ENCODE measurements at places on chromosomes 5 and 9.

GRCh38 chr5:136023958-136024541 is 4.7 kb upstream of the TGFBI start:
- DNase-seq = peak; percentile 76

DNA sequence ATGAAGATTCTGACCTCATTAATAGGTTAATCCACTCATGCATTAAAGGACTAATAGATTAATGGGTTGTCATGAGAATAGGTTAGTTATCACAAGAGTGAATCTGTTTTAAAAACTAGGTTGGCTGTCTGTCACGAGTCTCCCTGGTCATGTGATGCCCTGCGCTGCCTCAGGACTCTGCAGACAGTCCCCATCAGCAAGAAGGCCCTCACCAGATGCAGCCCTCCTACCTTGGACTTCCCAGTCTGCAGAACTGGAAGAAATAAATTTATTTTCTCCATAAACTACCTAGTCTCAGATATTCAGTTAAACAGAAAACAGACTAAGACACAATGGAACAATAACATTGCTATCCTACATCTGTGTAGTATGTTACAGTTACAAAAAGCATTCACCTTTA is 227.4 kb downstream of the ASTN2 start:
- no peak for DNase-seq

DNA sequence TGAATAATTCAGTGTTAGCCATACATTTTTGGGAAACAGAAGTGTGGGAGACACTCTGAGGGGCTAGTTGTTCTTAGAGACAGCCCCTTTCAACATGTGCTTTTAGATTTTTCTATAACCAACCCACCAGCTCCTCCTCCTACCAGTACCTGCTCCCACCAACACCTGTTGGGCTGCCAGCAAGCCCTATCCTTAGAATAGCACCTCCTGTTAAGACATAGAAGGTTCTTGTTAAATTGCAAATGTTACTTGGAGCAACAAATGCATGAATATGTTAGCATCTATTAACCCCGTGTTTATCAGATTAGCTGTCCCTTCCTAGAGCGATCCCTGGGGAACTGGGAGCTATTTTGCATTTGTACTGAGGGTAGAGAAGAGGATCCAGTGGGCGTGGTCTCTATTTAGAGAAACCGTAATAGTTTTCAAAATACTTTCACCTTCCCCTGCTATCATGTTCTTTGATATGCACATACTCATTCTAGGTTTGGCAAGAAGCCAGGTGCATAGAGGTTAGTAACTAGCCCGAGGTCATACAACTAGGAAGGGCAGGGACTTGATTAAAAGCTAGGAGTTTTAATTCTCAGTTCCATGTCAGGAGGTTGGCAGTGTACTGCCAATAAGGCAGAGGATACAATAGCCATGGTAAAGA is 334.4 kb downstream of the KCTD16 start:
- peak; percentile 22 for DNase-seq

GRCh38 chr5:2906302-2907090 is 155.0 kb upstream of the IRX2 start:
- no peak for DNase-seq

DNA sequence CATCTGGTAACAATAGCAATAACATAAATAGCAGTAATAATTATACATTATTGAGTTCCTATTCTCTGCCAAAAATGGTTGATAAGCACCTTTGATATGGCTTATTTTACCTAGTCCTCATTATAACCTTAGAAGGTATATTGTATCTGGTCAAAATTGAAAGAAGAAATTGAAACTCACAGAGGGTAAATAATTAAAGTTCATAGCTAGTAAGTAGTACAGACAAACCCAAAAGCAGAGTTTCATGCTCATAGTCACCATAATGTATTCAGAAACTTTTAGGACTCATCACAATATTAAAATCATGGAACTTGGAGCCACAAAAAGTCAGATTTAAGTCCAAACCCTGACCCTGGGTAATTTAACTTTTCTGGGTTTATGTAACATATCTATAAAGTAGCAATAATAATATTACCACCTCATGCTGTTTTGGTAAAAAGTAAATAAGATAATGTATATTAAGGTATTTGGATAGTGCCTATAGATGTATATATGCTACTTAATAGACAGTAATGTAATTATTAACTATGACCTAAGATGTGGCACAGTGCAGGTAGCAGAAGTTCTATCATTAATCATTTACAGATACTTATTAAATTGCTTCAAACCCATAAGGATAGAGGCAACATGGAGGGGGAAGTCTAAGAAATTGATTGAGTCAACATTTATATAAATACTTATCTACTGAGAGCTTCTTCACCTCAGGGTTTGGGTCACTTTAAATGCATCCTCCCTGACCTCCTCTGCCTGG is 32.4 kb downstream of the STK32A start:
- DNase-seq = no peak

DNA sequence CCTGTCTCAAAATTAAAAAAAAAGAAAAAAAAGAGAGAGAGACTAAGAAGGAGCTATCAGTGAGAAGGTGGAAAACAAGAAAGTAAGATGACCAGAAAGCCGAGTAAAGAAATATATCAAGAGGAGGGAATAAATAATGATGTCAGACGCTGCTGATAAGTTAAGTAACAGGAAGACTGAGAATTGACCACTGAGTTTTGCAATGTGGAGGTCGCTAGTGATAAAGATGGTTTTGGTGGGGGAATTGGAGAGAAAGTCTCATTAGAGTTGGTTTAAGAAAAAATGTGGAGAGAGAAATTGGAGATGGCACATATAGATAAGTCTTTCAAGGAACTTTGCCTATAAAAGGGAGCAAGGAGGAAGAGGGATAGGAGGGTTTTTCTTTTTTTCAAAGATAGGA is 91.9 kb downstream of the RAD23B start:
- DNase-seq = peak; percentile 71

- DNase-seq = no peak
Measured at GRCh38 chr5:83895860-83896259, 175.2 kb upstream of the HAPLN1 start.

DNA sequence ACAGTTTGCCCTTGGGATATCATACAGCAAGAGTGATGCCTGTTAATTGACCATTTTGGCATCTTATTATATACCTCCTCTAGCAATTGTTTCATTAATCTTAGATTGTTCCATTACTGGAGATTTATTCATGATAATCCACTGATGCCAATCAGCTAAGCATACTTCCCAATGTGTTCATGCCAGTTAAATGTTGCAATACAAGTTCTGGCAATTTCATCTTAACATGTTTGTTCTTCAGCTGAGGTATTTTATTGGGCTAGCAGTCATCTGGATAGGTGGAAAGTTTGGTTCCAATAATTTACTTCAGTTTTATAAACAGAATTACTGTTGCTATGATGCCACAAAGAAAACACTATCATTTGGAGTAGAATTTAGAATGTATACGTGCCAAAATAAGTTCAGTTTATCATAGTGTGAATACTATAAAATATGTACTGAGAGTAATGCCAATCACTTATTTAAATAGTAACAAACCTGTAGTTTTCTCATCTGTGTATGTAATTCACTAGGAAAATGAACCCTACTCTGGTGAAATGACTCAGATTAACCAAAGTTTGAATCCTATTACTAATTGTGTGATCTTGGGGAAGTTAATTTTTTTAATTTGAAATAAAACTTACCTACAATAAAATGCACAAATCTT is 27.9 kb upstream of the IL31RA start:
- no peak for DNase-seq

- DNase-seq = no peak
Measured at GRCh38 chr9:90251316-90251715, 391.3 kb downstream of the DIRAS2 start.
